ENCODE measurements at places on chromosomes 5 and 9.
A peak's percentile ranks its signal among the peaks of the same experiment; 100 is the strongest.

- peak overlapping the region; percentile 60 for H3K27ac ChIP-seq
- H3K36me3 ChIP-seq: no peaks in the 10 kb centered on the region
- no peaks in the 10 kb centered on the region for H3K27me3 ChIP-seq
- no peak for DNase-seq
Measured at GRCh38 chr9:133956520-133957076, 35.5 kb downstream of the VAV2 start.

GRCh38 chr5:33166522-33166921 is 274.2 kb upstream of the TARS1 start:
- H3K36me3 ChIP-seq: no peaks in the 10 kb centered on the region
- no peaks in the 10 kb centered on the region for H3K27me3 ChIP-seq
- H3K27ac ChIP-seq: no peak overlapping the region
- H3K4me3 ChIP-seq: no peak overlapping the region
- DNase-seq: no peak

DNA sequence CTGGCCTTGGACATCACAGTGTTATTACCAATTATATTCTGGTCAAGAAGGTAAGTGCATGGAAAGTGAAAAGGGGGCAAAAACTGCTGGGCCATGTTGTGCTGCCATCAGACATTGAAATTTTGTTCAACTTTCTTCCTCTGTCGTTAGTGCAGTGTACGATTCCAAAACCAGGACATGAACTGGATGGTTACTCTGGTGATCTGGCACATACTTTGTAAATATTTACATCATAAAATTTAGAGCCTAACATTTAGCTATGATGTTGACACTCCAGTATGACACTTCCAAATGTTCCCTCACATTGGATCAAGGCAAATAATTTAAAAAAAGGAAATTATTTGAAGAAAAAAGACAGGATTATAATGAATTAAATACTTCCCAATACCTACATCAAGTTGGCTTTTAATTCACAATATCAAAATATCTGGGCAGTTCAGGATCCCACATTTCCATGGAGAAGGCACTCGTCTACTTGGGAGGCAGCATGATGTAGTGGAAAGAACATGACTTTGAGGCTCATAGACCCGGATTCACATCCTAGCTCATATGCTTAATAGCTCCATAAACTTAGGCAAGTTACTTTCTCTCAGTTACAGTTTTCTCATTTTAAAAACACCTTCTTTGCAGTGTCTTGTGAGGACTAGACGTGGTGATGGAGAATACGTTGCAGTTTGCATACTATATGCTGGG is 342.5 kb upstream of the MPDZ start:
- peak overlapping the region; percentile 17 for H3K27ac ChIP-seq
- H3K4me3 ChIP-seq: no peak overlapping the region
- H3K36me3 ChIP-seq: no peaks in the 10 kb centered on the region
- DNase-seq: no peak
- peaks cover 14% of the 10 kb centered on the region for H3K4me1 ChIP-seq

- H3K27me3 ChIP-seq: no peaks in the 10 kb centered on the region
- H3K27ac ChIP-seq: no peak overlapping the region
- no peaks in the 10 kb centered on the region for H3K36me3 ChIP-seq
- no peak overlapping the region for H3K4me3 ChIP-seq
- H3K4me1 ChIP-seq: no peaks in the 10 kb centered on the region
Measured at GRCh38 chr5:84063041-84063440, 321.6 kb downstream of the EDIL3 start.
